HCT116 (cell line): ENCODE measurements at places on chromosomes 2 and 18. TPM values are rescaled to one million over a fixed set of nuclear protein-coding genes. Genes with fewer than 3 reads are reported as not detected.

- H3K4me1 ChIP-seq = no peaks in the 10 kb centered on the region
- H3K4me3 ChIP-seq = no peak overlapping the region
- H3K36me3 ChIP-seq = no peaks in the 10 kb centered on the region
- no peak for DNase-seq
Measured at GRCh38 chr2:227932403-227932802, 61.0 kb downstream of the DAW1 start.

GRCh38 chr2:209525834-209526281, 102.0 kb downstream of the MAP2 start:
- H3K4me3 ChIP-seq = no peak overlapping the region
- no peak for DNase-seq
- 0 out of 2 replicates have a peak, but pooled peaks cover 5% of the 10 kb centered on the region for H3K4me1 ChIP-seq
- H3K27me3 ChIP-seq = no peaks in the 10 kb centered on the region
- H3K36me3 ChIP-seq = no peaks in the 10 kb centered on the region

- no peaks in the 10 kb centered on the region for H3K36me3 ChIP-seq
- no peak overlapping the region for H3K4me3 ChIP-seq
- no peaks in the 10 kb centered on the region for H3K27me3 ChIP-seq
Measured at GRCh38 chr2:10256515-10257031, 46.1 kb upstream of the HPCAL1 start.

GRCh38 chr2:26770986-26771586, 7.0 kb downstream of the SLC35F6 start:
- peaks cover 12% of the 10 kb centered on the region; the same call in 1 of the 2 replicates for H3K36me3 ChIP-seq
- no peaks in the 10 kb centered on the region for H3K27me3 ChIP-seq
- no peak for DNase-seq
- no peak overlapping the region for H3K4me3 ChIP-seq

- no peaks in the 10 kb centered on the region for H3K27me3 ChIP-seq
- H3K4me1 ChIP-seq = no peaks in the 10 kb centered on the region
- no peaks in the 10 kb centered on the region for H3K36me3 ChIP-seq
- no peak overlapping the region for H3K27ac ChIP-seq
- DNase-seq = no peak
- no peak overlapping the region for H3K4me3 ChIP-seq
Measured at GRCh38 chr2:205957452-205958154, 128.4 kb downstream of the INO80D start.

DNA sequence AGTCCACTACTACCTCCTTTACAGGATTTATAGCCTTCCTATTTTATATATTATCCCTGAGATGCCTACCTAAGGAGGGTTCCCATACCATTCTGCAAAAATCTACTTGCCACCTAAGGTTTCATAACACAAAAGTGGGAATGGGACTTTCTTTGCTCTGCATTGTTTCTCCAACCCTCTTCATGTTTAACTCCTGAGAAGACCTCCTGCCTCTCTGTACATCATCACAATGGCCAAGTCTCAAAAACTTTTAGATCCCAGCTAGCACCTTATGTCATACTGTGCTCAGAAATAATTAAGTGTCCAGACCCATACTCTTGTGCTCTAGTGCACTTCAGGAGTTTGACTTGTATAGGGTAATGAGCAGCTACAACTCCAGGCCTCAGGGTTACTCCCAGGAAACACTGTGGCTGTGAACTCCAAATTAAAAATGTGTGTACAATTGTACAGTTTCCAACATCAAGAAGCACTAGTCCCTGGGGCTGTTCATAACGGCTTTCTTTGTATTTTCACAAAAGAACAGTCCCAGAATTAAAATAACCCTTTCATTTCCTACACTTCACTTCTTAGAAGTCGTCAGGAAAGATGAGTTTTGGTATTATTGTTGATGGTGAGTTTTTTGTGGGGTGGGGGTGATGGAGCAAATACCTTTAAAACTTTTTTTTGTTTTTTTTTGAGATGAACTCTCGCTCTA, 39.4 kb downstream of the METAP1D start:
- no peaks in the 10 kb centered on the region for H3K4me1 ChIP-seq
- no peak overlapping the region for H3K4me3 ChIP-seq
- H3K36me3 ChIP-seq = no peaks in the 10 kb centered on the region
- H3K27ac ChIP-seq = no peak overlapping the region
- H3K27me3 ChIP-seq = no peaks in the 10 kb centered on the region
- DNase-seq = no peak

- H3K27ac ChIP-seq = no peak overlapping the region
- H3K4me3 ChIP-seq = no peak overlapping the region
- H3K27me3 ChIP-seq = peaks cover 92% of the 10 kb centered on the region
- DNase-seq = no peak
Measured at GRCh38 chr2:237400199-237400598, 13.8 kb downstream of the COL6A3 start.

DNA sequence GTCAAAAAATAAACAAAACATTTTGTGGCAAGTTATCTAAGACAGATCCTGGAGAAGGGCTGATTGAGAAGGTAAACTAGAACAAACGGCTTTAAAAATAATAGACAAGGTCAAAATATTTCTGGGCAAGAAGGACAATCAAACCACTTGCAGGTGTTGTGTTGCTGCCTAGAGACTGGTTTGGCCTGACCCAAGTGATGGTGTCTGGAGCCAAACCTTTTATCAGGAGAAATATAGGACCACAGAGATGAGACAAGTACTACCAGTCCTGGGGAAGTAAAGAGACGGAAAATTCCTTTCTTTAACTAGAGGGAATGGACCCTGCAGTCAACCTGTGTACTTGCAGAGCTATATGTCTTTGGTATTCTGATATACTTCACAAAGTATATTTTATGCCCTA, 44.2 kb downstream of the PLCL1 start:
- H3K27me3 ChIP-seq = peaks cover 70% of the 10 kb centered on the region
- DNase-seq = no peak
- H3K4me3 ChIP-seq = no peak overlapping the region
- no peaks in the 10 kb centered on the region for H3K36me3 ChIP-seq
- no peak overlapping the region for H3K27ac ChIP-seq

SAG gene
- not detected for total RNA-seq

SPC25 gene
- total RNA-seq = 29.8 TPM

DQX1 gene
- total RNA-seq = 0.98 TPM

ALMS1 gene
- total RNA-seq = 20.5 TPM

TCF23 gene
- total RNA-seq = not detected

POTEE gene
- total RNA-seq = 1.9 TPM

PAPOLG gene
- total RNA-seq = 13.2 TPM
